ENCODE measurements at places on chromosomes 7 and 10.

DNA sequence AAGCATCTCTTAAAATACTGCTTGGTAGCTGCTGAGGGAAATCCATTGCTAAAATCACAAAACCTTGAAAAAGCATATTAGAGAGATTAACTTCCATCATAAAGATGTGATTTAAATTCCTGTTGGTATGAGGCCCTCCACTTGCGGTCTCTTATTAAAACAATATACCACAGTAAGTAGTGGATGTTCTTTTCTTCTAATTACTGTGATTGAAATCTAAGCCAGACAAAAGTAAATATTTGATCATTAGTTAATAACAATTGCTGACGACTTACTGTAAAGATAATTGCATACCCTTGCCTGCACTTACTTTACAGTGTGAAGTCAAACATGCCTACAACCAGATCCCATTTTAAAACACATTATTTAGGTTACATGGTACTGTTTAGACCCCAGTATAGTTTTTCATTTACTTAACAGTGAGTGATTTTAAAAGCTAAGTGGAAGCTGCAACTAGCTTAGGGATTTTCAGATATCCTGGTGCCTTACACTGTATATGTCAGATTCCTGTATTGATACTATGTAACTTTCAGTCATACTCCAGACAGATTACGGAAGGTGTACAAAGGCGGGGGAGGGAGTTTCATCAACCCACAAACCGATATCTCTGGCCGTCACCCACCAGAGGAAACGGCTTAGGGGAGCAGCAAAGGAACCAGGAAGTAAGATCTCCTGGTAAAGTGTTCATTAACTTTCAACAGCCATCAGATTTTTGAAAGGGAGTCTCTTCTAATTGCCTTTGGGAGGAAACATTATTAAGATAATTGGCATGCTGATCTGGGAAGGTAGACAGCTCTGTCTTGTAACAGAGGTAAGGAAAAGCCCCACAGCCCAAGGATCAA is 986 bp downstream of the NRP1 start:
- no peak for DNase-seq

- DNase-seq: no peak
Observed at GRCh38 chr10:34821587-34822585, 6.8 kb upstream of the PARD3 start.

DNA sequence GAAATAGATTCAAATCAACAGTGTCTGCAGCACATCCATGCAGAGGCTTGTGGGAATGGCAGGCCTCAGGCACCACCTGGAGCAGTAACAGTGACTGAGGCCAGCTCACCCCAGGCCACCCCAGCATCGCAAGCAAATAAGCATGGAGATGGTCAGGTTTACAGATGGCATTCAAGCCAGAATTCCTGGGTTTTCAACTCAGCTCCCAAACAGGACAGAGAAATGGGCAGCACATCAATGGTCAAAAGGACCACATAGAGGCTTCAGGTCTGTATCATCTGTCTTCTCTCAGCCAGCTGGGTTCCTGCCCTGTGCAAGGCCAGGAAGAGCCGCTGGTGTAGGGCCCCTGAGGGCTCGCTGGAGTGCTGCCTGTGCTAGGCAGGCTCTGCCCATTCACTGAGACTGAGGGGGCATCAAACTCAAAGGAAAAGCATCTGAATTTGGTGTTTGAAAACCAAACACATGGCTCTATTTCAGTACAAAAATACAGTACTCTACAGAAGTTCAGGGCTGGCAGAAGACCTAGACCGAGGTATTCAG is 112.5 kb downstream of the KMT2E start:
- DNase-seq: no peak

DNA sequence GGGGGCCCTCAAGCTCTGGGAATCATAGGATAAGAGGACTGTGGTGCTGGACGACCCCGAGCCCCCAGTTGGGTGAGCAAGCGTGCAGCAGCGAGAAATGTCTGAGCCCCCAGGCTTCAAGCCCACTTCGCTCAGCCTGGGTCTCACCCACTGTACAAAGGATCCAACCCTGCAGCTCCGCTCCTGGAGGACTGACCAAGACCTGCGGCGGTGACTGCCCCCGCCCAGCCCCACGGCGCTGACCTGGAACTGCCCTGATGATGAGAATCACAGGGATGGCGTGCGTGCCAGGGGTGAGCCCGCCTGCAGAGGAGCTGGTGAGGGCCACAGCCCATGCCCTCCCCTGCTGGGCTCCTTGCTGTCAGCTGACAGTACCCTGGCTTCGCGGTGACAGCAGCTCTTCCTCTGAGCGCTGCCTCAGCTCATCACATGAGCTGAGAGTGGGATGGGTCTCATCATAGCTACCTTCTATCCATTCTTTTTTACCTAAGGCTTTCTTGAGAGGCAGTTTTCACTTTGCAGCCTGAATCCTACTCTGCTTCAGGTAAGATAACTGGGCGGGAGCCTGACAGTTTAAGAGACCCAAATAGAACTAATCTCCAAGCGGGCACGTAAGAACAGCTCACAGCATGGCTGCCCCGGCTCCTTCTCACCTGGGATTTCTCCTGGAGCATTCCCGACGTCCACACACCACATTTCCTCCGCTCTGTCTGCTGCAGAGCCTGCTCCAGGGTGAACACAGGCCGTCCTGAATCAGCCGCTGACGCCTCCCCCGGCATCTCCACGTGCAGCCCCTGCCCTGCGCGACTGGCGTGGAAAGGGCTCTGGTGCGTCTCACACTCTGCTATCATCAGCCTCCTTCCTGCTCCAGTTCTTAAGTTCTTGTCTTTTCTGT is 329.9 kb downstream of the PTPRN2 start:
- no peak for DNase-seq

DNA sequence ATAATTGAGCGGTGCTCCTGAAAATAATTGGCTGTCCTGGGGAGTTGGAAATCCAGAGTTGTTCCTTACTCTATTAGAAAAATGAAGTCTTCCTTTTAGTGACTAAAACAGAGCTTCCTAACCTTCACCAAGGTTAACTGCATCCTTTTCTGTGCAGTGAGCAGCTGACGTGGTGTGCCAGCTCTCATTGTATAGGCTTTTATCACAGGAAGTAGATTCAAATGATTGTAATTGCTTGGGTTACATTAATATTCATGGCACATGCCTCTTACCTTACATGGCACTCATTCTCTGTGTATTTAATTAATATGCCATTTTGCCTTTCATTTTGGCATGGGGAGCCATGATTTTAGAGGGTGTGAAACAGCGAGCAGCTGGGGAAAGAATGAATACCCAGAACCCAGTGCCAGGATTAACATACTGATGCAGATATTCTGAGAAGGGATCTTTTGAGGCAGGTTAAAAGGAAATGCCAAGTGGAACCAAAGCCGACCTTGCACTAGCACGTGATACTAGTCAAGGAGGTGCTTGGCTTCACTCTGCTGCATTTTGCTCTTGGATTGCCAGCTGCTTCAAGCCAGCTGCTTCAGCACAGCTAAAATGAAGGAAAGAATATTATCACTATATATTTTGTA is 115.3 kb downstream of the ST7 start:
- DNase-seq: peak; percentile 85

DNA sequence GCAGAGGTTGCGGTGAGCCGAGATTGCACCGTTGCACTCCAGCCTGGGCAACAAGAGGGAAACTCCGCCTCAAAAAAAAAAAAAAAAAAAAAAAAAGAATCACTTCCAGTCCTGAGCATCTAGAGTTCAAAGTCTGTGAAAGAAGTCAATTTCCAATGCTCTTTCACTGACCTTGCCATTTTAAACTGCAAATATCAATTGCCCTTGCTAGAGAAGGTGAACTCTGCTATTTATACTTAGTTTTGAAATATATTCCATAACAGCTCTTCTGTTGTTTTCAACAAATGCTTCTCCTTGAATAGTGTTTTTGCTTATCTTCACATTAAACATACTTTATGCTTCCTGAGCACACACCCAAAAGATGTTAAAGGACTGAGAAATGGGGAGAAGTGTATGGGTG is 331.3 kb downstream of the PHTF2 start:
- no peak for DNase-seq

- no peak for DNase-seq
Observed at GRCh38 chr7:110929480-110930249, 161.3 kb upstream of the LRRN3 start.

DNA sequence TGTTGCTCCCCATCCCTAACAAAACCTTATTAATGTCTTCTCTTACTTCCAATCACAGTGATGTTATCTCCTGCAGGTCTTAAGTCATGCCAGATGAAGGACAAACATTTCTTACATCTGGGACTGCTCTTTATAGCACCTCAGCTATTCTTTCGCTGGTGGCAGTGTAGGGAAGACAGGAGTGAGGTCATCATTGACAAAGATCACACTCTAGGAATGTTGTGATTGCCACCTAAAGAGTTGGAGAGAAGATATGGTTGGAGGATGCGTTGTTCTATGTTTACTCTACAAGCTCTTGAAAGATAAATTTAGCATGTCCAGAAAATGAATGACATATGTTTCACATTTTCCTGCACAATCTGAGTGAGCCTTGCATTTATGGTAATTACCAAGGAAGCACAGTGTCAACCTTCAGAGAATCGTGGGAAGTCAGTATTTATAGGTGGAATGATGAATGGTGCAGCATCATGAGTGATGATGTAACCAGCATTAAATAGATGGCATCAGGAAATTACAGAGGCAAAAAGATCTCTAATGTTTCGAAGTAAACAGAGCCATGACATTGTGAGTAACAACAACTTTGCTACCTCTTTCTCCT is 188.1 kb upstream of the STEAP1 start:
- DNase-seq: no peak

GRCh38 chr10:90398566-90398965 is 459.3 kb downstream of the HTR7 start:
- DNase-seq: no peak

GRCh38 chr10:109993551-109994330 is 14.0 kb upstream of the ADD3 start:
- no peak for DNase-seq

- no peak for DNase-seq
Observed at GRCh38 chr10:24969841-24970281, 17.5 kb upstream of the PRTFDC1 start.

DNA sequence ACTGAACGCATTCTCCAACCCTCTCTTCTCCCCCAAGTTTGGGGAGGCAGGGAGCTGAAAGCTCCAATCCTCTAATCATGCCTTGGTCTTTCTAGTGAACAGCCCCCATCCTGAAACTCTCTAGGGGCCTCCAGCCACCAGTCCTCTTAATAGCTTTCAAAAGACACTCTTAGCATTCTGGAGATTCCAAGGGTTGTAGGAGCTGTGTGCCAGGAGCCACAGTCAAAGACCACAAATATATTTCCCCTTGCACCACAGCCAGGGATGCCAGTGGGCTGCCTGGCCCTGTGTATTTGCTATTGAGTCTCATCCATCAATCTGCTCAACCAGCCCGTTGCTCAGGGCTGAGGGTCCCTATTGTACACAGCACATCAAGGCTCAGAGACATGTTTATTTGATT is 18.5 kb upstream of the MLXIPL start:
- no peak for DNase-seq

DNA sequence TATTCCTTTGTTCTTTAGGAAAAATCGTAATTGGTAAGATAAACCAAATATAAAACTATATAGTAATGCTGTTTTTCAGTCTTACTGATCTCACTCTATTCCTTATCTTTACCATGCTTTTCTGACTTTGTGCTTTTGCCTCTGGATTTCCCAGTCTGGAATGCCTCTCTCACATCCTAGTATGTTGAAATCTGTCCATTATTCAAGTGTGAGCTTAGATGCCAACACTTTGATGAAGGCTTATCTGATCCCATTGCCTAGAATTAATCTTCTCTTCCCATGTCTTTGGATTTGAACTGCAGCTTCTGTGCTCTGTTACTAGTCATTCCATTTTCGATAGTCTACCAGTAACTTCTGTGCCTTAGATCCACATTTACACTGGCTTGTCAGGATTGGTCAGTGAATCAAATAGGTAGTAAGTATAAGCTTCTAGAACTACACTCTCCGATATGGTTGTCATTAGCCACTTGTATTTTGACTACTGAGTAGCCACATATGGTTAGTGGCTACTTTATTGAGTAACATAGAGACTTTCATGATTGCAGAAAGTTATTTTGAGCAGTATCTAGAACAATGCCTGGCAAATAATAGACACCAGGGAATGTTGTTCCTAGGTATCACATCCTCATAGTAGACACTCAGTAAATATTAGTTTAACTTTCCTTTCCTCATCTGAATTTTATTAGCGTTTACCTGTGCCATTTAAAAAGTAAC is 92.9 kb downstream of the BMPR1A start:
- no peak for DNase-seq

- DNase-seq: no peak
Observed at GRCh38 chr10:12369982-12370381, 20.6 kb downstream of the CAMK1D start.

DNA sequence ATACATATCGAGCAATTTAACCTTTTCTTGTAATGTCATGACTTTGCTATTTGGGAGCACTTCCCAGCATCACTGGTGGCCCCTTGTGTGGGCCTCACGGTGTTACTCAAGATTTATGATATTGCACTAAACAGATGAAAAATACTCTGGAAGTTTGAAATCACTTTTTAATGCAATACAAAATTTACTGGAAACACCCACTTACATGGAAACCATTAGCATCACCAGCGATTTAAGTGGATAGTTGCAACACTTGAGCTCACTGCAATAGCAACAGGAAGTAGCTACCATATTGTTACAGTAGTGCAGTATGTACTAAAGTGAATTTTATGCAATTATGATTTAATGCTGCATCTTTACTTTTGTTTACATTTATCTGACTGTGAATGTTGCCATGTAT is 184.4 kb downstream of the MDFIC start:
- DNase-seq: no peak

DNA sequence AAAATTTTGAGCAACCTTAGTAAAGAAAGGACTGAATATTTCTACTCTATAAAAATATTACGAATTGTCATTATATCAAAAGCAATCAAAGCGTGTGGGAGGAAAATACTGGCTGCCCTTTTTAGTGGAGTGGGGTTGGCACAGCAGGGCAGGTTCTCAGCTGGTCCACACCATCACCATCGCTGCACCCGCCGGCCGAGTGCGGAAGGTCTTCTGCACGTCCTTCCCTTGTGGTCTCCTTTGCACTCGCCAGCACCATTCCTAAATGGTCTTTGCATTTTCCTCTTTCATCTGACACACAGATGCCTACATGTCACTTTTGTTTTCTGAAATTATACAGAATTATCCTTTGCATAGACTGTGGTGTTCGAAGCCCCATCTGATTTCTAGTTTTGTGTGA is 116.6 kb upstream of the LANCL2 start:
- DNase-seq: no peak

- DNase-seq: no peak
Observed at GRCh38 chr10:94035982-94036765, 42.4 kb downstream of the PLCE1 start.

DNA sequence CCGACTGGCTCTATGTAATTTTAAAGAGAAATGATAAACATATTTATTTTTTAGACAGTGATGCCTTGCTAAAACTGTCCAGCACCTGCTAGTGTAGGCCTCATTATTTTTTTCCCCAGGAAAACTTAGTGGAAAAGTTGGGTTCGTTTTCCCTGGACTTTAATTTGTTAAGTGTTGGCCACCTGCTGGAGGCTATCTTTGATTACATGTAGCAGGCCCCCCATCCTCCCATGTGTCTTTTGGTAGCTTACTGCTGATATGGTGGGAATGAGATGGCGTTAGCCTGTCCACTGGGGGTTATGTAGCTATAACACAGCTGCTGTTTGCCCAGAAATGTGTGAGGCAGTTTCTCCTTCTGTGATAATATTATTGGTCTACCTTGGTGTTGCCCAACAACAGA is 265.0 kb downstream of the SORCS3 start:
- no peak for DNase-seq

GRCh38 chr10:132861884-132862461 is 76.0 kb upstream of the NKX6-2 start:
- no peak for DNase-seq
